ENCODE measurements at places on chromosomes 2 and 18.

DNA sequence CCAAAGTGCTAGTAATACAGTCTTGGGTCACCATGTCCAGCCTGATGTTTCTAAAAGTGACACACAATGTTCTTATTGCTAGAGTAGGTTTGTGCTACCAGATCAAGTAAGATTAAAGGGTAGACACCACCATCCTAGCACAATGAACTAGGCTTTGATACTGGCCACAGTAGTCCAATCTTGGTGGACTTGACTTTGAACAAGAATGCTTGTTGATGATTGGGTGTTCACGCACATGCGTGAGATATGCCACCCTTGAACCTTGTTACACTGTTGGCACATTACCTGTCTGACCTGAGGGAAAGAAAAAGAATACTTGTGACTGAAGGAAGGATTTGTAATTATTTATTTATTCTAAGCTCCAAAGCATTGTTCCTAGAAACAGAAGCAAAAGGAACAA lies 72.1 kb upstream of the EMILIN2 start:
- H3K4me1 ChIP-seq: no peaks in the 10 kb centered on the region
- no peak overlapping the region for H3K4me3 ChIP-seq
- DNase-seq: no peak
- H3K27me3 ChIP-seq: no peaks in the 10 kb centered on the region

DNA sequence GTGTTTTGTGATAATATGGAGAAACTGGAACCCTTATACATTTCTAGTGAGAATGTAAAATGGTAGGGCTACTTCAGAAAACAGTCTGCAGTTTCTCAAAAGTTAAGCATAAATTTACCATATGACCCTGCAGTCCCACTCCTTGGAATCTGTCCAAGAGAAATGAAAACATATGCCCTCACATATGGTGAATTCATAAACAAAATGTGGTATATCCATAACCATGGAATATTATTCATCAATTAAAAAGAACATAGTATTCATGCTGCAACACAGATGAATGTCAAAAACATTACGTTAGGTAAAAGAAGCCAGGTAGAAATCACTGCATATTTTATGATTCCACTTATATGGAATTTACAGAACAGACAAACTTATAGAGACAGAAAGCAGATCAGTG lies 11.8 kb downstream of the ROCK2 start:
- no peaks in the 10 kb centered on the region for H3K27me3 ChIP-seq
- no peaks in the 10 kb centered on the region for H3K4me1 ChIP-seq
- no peaks in the 10 kb centered on the region for H3K36me3 ChIP-seq
- no peak overlapping the region for H3K27ac ChIP-seq
- no peak for DNase-seq

DNA sequence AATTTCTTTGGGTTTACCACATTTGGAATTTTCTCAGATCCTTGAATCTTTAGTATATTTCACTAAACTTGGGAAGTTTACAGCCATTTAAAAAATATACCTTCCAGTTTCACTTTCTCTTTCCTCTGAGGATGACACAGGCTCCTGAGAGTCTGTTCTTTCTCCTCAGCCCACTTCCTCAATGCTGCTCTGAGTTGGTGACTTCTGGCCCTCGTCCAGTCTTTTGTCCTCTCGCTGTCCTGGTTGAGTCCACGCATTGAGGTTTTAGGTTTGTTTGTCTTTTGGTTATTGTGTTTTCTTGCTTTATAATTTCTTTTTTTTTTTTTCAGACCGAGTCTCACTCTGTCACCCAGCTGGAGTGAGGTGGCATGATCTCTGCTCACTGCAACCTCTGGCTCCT lies 40.7 kb upstream of the GALR1 start:
- no peak for DNase-seq
- H3K36me3 ChIP-seq: no peaks in the 10 kb centered on the region
- H3K4me3 ChIP-seq: no peak overlapping the region
- no peaks in the 10 kb centered on the region for H3K4me1 ChIP-seq
- H3K27ac ChIP-seq: no peak overlapping the region

DNA sequence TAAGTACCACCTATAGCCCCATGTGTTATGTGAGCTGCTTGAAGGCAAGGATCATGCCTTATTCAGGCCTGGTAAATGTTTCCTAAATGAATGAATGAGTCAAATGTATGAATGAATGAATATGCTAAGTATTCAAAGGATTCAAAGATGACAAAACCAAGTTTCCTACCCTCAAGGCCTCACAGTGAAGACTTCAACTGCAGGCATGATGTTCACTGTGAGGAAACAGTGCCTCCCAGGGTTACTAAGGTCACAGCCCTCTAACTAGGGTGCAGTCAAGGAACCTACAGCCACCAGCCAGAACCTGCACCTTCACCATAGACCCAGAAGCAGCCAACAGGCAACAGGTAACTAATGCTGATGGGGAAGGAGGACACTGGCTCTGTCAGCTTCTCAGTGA lies 69.3 kb downstream of the SUMO1 start:
- no peak overlapping the region for H3K27ac ChIP-seq
- H3K27me3 ChIP-seq: no peaks in the 10 kb centered on the region
- no peak for DNase-seq
- no peaks in the 10 kb centered on the region for H3K4me1 ChIP-seq

- no peaks in the 10 kb centered on the region for H3K27me3 ChIP-seq
- H3K4me3 ChIP-seq: no peak overlapping the region
- H3K36me3 ChIP-seq: no peaks in the 10 kb centered on the region
- H3K27ac ChIP-seq: peak overlapping the region; percentile 43
- peaks cover 49% of the 10 kb centered on the region for H3K4me1 ChIP-seq
Observed at GRCh38 chr2:174635015-174635593, 37.5 kb upstream of the WIPF1 start.

DNA sequence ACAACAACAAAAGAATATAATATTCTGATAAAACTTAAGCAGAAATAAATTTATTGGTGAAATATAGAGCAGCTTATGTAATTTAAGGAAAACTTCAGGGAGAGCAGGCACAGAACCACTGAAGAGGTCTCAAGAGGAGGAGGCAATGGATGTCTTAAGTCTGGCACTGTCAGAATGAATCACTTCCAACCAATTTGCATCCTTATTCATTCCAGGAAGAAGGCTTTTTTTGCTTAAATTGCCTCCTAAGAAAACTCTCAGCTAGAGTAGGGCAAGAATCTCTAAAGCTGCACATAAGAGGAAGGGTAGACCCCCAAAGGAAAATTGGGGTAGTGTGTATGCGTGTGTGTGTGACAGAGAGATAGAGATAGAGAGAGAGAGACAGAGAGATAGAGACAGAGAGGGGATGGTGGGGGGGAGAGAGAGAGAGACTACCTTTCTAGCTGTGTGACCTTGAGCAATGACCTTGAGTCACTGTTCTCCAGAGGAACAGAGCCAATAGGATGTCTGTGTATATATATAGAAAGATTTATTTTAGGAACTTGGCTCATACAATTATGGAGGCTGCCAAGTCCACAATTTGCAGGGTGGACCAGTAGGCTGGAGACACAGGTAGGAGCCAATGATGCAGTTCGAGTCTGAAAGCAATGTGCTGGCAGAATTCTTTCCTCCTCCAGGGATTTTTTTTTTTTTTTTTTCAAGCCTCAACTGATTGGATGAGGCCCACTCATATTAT lies 96.4 kb upstream of the LINC00305 start:
- no peaks in the 10 kb centered on the region for H3K36me3 ChIP-seq
- H3K27me3 ChIP-seq: no peaks in the 10 kb centered on the region
- no peak overlapping the region for H3K27ac ChIP-seq

DNA sequence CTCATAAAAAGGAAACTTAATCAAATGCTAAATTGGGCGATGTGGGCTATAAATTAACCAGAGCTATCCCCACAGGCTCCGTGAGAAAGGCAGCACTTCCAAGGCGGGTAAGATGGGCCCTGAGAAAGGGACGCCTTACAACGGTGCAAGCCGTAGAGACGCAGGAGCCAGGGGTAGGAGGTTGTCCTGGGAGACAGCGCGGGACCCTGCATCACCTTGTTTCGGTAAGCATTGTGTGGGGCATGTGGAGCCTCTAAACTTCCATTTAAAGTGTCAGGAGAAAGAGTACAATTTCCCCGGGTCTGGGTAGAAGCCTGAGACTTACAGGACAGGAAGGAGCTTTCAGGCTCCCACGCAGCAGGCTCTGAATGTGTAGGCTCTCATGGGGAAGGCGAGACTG lies 1.2 kb upstream of the PER2 start:
- H3K27ac ChIP-seq: peak overlapping the region; percentile 96
- no peak for DNase-seq
- peaks cover 29% of the 10 kb centered on the region for H3K4me1 ChIP-seq

DNA sequence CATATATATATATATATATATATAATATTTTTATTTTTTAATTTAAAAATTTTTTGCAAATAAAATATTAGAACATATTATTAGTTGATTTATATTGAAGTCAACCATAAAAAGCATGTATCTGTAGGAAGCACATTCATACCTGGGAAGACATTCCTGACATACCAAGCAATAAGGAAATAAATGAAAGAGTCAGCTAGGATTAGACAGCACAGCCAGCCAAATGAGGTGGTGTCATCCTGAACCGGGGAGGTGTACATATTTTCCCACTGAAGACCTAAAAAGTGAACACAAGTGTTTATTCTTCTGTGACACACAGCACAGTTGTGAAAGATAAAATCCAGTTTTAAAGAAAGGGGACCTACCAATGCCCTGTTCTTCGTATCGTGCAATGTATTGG lies 149.2 kb downstream of the ABCA12 start:
- no peak for DNase-seq
- H3K4me3 ChIP-seq: no peak overlapping the region
- H3K27me3 ChIP-seq: no peaks in the 10 kb centered on the region
- H3K36me3 ChIP-seq: no peaks in the 10 kb centered on the region
- no peaks in the 10 kb centered on the region for H3K4me1 ChIP-seq

GRCh38 chr2:193841384-193842150 lies 1646.8 kb upstream of the TMEFF2 start:
- no peaks in the 10 kb centered on the region for H3K4me1 ChIP-seq
- H3K27me3 ChIP-seq: no peaks in the 10 kb centered on the region
- DNase-seq: no peak
- no peaks in the 10 kb centered on the region for H3K36me3 ChIP-seq
- H3K27ac ChIP-seq: no peak overlapping the region
- H3K4me3 ChIP-seq: no peak overlapping the region

DNA sequence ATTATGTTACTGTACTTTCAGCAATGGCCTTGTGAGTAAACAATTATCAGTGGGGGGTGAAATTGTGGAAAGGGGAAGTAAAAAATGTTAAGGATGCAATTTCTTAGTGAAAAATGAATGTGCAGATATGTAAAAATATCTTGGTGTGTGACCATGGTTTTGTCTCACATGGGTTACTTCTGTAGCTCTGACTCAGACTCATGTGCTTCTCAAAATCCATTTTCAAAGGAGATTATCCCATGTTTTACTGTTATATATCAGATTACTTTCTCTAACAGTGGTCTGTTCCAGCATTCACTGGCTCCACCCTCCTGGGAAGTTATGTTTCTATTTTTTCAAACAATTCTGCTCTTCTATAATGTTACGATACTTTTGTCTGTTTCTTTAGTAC lies 298.2 kb upstream of the COL3A1 start:
- no peaks in the 10 kb centered on the region for H3K27me3 ChIP-seq
- H3K27ac ChIP-seq: no peak overlapping the region
- no peak overlapping the region for H3K4me3 ChIP-seq
- no peaks in the 10 kb centered on the region for H3K4me1 ChIP-seq
- DNase-seq: no peak

- no peak overlapping the region for H3K27ac ChIP-seq
- no peaks in the 10 kb centered on the region for H3K36me3 ChIP-seq
- no peak overlapping the region for H3K4me3 ChIP-seq
- no peak for DNase-seq
Observed at GRCh38 chr18:45764000-45764686, 40.2 kb downstream of the SLC14A1 start.

- H3K4me1 ChIP-seq: no peaks in the 10 kb centered on the region
- no peaks in the 10 kb centered on the region for H3K27me3 ChIP-seq
- no peak overlapping the region for H3K4me3 ChIP-seq
- no peak overlapping the region for H3K27ac ChIP-seq
Observed at GRCh38 chr2:40510304-40510703, 58.4 kb upstream of the SLC8A1 start.

- no peaks in the 10 kb centered on the region for H3K4me1 ChIP-seq
- DNase-seq: no peak
- H3K27ac ChIP-seq: no peak overlapping the region
Observed at GRCh38 chr2:187906021-187906420, 351.8 kb upstream of the TFPI start.

- peak overlapping the region; percentile 78 for H3K27ac ChIP-seq
- no peaks in the 10 kb centered on the region for H3K27me3 ChIP-seq
- peaks cover 5% of the 10 kb centered on the region for H3K4me1 ChIP-seq
- H3K4me3 ChIP-seq: peak overlapping the region; percentile 21
- peak; percentile 59 for DNase-seq
- peaks cover 2% of the 10 kb centered on the region for H3K36me3 ChIP-seq
Observed at GRCh38 chr18:77113361-77114151, 19.0 kb downstream of the MBP start.

- DNase-seq: no peak
- H3K27me3 ChIP-seq: no peaks in the 10 kb centered on the region
- no peak overlapping the region for H3K4me3 ChIP-seq
- peaks cover 3% of the 10 kb centered on the region for H3K4me1 ChIP-seq
- H3K27ac ChIP-seq: no peak overlapping the region
Observed at GRCh38 chr2:219356834-219357233, 24.3 kb upstream of the RESP18 start.

DNA sequence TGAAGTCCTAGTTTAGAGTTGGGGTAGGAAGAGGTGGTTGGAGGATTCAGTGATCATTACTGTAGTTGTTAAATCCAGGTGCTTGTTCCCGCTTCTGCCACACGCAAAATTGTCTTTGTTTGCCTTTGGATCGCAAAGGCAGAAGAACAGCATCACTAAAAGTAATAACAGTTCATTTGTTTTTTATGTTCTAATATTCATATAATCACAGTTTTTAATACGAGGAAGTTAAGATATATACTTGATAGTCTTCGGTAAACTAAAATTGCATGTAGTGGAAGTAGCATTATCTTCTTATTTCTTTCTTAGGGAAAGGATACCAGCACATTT lies 365 bp downstream of the NDUFB3 start:
- no peak for DNase-seq
- H3K4me1 ChIP-seq: peaks cover 18% of the 10 kb centered on the region
- H3K27me3 ChIP-seq: no peaks in the 10 kb centered on the region
- no peak overlapping the region for H3K27ac ChIP-seq
- H3K36me3 ChIP-seq: no peaks in the 10 kb centered on the region

- no peaks in the 10 kb centered on the region for H3K27me3 ChIP-seq
- H3K4me1 ChIP-seq: peaks cover 6% of the 10 kb centered on the region
- H3K36me3 ChIP-seq: no peaks in the 10 kb centered on the region
- no peak overlapping the region for H3K27ac ChIP-seq
- no peak for DNase-seq
Observed at GRCh38 chr2:68282811-68283418, 30.6 kb upstream of the PPP3R1 start.

DNA sequence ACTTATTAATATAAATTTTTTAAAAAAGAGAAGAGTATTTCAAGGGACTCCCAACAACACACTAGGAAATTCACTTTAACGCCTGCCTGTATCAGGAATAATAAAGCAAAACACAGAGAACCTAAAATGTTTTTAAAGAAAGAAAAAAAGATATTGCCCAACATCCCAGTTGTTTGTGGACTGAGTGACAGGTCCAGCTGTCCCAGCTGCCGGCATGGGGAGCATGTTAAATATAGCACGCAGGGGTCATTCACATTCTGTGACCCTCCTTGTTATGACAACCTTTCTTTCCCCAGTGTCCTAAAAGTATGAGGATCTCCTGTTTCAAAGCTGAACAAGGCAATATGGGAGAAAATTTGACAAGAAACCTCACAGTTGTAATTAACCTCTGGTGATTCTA lies 4.4 kb downstream of the KLHL41 start:
- H3K27me3 ChIP-seq: no peaks in the 10 kb centered on the region
- DNase-seq: no peak
- no peaks in the 10 kb centered on the region for H3K36me3 ChIP-seq
- no peaks in the 10 kb centered on the region for H3K4me1 ChIP-seq
- no peak overlapping the region for H3K27ac ChIP-seq
